GM23248 (cell line): ENCODE measurements at places on chromosomes 13 and 19. TPM values are rescaled to one million over a fixed set of nuclear protein-coding genes. Genes with fewer than 3 reads are reported as not detected.

SPRY2 gene
- 11.6 and 22.3 TPM in 2 replicates for total RNA-seq

- no peak overlapping the region for H3K4me3 ChIP-seq
- H3K36me3 ChIP-seq: no peaks in the 10 kb centered on the region
- H3K27me3 ChIP-seq: no peaks in the 10 kb centered on the region
- no peak overlapping the region for H3K27ac ChIP-seq
Measured at GRCh38 chr13:71477735-71478134, 389.3 kb downstream of the DACH1 start.

NOVA2 gene
- not detected in 2 replicates for total RNA-seq

TJP3 gene
- total RNA-seq: not detected in 2 replicates

- DNase-seq: no peak
- no peak overlapping the region for H3K27ac ChIP-seq
- no peaks in the 10 kb centered on the region for H3K27me3 ChIP-seq
- H3K4me1 ChIP-seq: no peaks in the 10 kb centered on the region
- no peaks in the 10 kb centered on the region for H3K36me3 ChIP-seq
- no peak overlapping the region for H3K4me3 ChIP-seq
Measured at GRCh38 chr19:17765069-17765618, 13.9 kb downstream of the FCHO1 start.

HSD17B14 gene
- 2.6 and 3.9 TPM in 2 replicates for total RNA-seq

DNA sequence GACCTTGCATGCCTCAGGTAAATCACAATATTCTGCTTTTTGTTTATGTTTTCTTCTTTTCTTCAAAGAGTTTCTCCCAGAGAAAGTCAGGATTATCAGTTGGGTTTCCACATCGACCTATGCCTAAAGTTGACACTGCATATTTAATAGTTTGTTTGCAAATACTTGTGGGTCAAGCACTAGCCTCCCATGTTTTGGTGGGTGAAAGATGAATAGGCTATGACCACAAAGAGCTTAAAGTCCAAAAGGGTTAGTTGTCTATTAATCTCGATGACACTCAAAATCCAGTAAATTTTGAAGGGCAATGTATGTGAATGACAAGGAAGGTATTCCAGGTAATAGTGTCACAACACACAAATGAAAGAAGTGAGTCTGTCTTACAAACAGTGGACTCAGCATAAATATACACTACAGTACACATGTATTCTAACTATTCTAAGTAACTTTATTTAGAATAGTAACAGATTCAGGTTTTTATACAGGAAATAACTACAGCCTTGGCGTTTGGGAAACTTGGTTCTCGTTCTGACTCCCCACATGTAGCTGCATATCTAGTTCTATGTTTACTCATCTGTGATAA lies 667.1 kb downstream of the PCDH17 start:
- no peaks in the 10 kb centered on the region for H3K36me3 ChIP-seq
- no peaks in the 10 kb centered on the region for H3K27me3 ChIP-seq
- H3K4me3 ChIP-seq: no peak overlapping the region
- no peak overlapping the region for H3K27ac ChIP-seq
- DNase-seq: no peak
- H3K4me1 ChIP-seq: no peaks in the 10 kb centered on the region

DNA sequence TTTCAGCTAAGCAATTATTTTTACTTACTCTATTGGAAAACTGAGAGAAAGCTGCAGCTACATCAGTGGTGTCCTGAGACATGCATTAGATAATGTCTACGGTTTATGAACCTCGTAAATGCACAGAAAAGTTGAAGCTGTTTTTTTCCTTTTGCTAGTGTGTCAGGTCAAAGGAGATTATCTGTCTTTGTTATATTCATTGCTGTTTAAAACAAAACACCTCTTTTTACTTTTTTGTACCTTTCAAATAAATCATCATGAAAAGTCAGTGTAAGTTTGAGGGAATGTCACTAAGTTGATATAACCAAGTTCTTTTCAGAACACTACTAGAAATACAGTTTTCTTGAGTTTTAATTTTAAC lies 2.2 kb downstream of the NBEA start:
- no peak for DNase-seq
- H3K4me1 ChIP-seq: no peaks in the 10 kb centered on the region
- no peaks in the 10 kb centered on the region for H3K36me3 ChIP-seq

- no peak overlapping the region for H3K4me3 ChIP-seq
- no peaks in the 10 kb centered on the region for H3K27me3 ChIP-seq
- no peak overlapping the region for H3K27ac ChIP-seq
- no peaks in the 10 kb centered on the region for H3K36me3 ChIP-seq
Measured at GRCh38 chr19:45187421-45188100, 9.0 kb downstream of the BLOC1S3 start.

- H3K4me3 ChIP-seq: no peak overlapping the region
- DNase-seq: no peak
- no peaks in the 10 kb centered on the region for H3K4me1 ChIP-seq
- H3K27me3 ChIP-seq: no peaks in the 10 kb centered on the region
Measured at GRCh38 chr19:44856421-44857083, 10.5 kb downstream of the NECTIN2 start.

ZNF780B gene
- total RNA-seq: 5.1 and 12.0 TPM in 2 replicates

ICAM5 gene
- 45.4 and 48.7 TPM in 2 replicates for total RNA-seq

GRCh38 chr19:37551129-37551993 lies 43.2 kb downstream of the ZNF571 start:
- H3K4me3 ChIP-seq: peak overlapping the region; percentile 81
- H3K27ac ChIP-seq: peak overlapping the region; percentile 84
- no peaks in the 10 kb centered on the region for H3K4me1 ChIP-seq
- peak; percentile 75 for DNase-seq
- peaks cover 4% of the 10 kb centered on the region; the same call in 1 of the 2 replicates for H3K36me3 ChIP-seq

DNA sequence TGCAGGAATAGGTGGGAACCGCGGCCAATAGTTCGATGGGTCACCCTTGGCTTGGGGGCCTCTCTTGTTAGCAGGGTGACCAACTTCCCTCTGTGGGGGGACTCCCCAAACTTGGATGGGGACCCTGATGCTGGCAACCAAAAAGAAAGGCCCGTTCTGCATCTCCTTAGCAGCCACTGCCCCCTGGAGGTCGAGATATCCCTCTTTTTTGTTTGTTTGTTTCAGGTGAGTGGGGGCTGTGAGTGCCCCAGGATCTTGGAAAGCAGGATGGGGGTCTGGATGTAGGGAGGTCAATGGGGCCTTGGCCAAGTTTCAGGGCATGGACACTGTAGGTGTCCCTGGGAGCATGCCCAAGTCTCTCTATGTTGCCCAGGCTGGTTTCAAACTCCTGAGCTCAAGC lies 7.7 kb upstream of the CRTC1 start:
- H3K4me3 ChIP-seq: no peak overlapping the region
- H3K27me3 ChIP-seq: no peaks in the 10 kb centered on the region
- peaks cover 20% of the 10 kb centered on the region for H3K4me1 ChIP-seq
- peak; percentile 43 for DNase-seq

PVR gene
- 140 and 148 TPM in 2 replicates for total RNA-seq

DNA sequence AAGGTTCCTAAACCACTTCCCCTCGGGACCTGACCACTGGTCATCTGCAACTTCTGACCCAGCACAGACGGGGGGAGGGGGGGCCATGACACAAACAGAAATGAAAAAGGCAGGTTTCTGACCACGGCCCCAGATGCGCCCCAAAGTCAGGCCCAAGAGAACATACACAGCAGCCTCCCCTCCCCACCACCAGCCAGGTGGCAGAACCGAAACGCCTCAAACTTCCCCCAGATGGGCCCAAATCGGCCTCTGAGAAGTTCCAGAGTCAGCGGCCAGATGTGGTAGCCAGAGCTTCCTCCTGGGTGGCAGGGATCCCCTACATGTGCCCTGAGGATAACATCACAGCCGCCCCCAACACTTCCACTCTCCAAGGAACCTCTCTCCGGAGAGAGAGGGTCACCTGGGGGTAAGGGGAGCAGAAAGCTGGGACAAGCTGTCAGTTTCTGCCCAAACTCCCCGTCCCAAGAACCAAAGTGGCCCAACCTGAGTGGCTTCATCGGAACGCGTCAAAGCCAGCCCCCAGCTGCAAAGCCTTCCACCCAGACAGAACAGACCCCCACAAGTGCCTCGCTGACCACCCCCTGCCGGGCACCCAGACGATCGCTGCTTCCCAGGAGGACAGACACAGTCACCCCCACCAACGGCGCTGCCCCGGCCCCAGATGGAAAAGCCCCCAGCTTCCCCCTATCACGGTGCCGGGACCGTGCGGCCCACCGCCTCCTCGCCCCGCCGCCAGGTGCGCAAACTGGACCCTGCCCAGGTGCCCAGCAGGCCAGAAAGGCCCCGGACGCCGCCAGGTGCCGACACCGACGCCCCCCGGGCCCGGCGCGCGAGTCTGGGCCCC lies 800 bp downstream of the ELL start:
- peak overlapping the region; percentile 90 for H3K4me3 ChIP-seq
- H3K27me3 ChIP-seq: no peaks in the 10 kb centered on the region
- H3K4me1 ChIP-seq: peaks cover 12% of the 10 kb centered on the region
- peak overlapping the region; percentile 98 for H3K27ac ChIP-seq
- H3K36me3 ChIP-seq: no peaks in the 10 kb centered on the region

DNA sequence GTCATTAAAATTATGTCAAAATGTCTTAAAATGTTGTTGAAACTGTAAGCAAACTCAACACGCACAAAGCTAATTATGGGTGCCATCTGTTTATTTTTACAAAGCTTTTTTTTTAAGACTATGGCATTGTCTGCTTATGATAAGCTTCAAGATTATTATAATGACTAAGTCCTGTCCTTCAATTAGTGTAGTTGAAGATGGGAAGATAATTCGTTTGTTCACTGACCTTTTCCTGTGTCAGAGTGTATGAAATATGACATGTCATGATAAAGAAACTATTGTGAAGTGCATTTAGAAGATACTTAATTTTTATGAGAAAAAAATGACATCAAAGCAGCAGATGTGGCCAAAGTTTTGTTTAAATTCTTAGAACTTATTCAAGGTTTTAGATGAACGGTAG lies 211.3 kb downstream of the PCCA start:
- DNase-seq: no peak
- no peak overlapping the region for H3K4me3 ChIP-seq
- no peaks in the 10 kb centered on the region for H3K27me3 ChIP-seq
- H3K27ac ChIP-seq: no peak overlapping the region

GRCh38 chr13:96816874-96817273 lies 177.4 kb downstream of the OXGR1 start:
- no peaks in the 10 kb centered on the region for H3K36me3 ChIP-seq
- H3K27ac ChIP-seq: no peak overlapping the region
- no peak overlapping the region for H3K4me3 ChIP-seq
- no peak for DNase-seq
- H3K27me3 ChIP-seq: no peaks in the 10 kb centered on the region

ZIM2 gene
- total RNA-seq: not detected in 2 replicates

DNA sequence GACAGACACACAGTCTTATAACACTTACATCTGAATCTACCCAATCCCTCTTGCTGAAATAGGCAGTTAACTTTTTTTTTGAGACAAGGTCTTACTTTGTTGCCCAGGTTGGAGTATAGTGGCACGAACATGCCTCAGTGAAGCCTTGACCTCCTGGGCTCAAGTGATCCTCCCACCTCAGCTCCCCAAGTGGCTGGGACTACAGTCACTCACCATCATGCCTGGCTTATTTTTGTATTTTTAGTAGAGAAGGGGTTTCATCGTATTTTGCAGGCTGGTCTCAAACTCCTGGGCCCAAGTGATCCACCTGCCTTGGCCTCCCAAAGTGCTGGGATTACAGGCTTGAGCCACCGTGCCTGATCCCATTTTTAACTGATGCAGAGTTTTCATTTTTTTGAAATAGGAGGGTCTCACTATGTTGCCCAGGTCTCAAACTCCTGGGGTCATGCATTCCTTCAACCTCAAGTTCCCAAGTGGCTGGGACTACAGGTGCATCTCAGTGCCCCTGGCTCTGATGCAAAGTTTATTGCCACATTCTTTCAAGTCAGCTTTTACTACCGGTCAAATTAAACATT lies 7.6 kb downstream of the ELF1 start:
- H3K27ac ChIP-seq: no peak overlapping the region
- DNase-seq: no peak

- DNase-seq: no peak
- H3K36me3 ChIP-seq: no peaks in the 10 kb centered on the region
- no peak overlapping the region for H3K4me3 ChIP-seq
- no peak overlapping the region for H3K27ac ChIP-seq
Measured at GRCh38 chr13:27483421-27483820, 33.1 kb upstream of the MTIF3 start.

DNA sequence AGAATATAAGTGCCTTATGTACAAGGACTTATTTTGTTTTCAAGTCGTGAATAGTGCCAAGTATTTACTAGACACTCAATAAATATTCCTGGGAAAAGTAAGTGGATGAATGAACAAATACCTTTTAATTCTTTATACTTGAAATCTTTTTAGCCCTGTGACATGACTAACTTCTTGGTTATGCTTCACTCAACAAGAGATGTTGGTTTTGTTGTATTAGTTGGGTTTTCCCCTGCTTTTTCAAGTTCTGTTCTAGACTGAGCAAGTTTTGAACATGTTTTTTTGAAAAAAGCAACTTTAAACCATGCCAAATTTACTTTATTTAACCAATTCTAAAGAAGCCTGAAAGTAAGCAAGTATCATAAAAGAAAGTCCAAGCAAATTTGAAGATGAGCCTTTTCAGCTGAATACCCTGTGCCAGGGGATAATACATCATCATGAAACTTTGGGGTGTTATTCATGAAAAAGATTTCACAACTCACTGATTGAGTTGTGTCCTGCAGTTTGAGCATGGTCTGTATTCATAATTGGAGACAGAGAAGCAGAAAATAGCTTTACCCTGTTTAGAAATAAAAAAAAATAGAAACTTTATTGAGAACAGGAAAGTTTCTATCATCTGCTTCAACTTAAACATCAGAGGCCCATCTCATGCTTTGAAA lies 11.1 kb downstream of the LMO7 start:
- H3K27me3 ChIP-seq: no peaks in the 10 kb centered on the region
- peaks cover 12% of the 10 kb centered on the region for H3K36me3 ChIP-seq
- H3K27ac ChIP-seq: peak overlapping the region; percentile 30; the same call in 1 of the 2 replicates

GRCh38 chr19:19224852-19225494 lies 13.2 kb downstream of the NCAN start:
- peak overlapping the region; percentile 46 for H3K4me3 ChIP-seq
- H3K4me1 ChIP-seq: no peaks in the 10 kb centered on the region
- peaks cover 14% of the 10 kb centered on the region; the same call in 1 of the 2 replicates for H3K27me3 ChIP-seq
- H3K27ac ChIP-seq: no peak overlapping the region

NXNL1 gene
- not detected in 2 replicates for total RNA-seq

DNA sequence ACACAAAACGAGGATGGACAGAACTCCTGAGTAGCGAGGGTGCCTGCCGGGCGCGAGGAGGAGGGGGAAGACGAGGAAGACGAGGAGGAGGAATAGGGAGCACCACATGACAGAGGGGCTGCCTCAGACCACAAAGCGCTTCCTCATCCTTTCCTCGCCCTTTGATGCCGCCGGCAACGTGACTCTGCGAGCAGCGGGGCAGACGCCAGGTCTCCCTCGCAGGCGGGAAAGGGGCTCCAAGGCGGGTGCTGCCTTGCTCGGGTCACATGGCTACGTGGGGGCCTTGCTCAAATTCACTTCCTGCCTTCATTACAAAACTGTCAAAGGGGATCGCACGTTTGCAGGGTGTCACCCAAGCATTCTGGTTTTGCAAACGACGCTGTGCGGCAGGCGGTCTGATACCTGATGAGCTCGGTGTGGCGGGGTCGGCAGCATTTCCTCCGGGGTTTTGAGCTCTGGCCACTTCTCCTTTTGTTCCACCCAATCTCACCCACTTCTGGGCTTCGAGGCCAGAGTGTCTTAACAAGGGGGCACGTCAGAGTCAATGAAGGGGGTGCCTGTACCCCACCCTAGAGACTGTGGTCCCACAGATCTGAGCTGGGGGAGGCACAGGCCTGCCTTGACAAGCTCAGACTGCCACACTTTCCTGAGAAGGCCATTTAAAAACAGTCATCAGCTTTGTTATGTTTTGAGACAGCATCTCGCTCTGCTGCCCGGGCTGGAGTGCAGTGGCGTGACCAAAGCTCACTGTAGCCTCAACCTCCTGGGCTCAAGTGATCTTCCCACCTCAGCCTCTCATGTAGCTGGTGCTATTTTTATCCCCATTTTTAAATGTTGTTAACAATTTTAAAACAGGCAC lies 14.9 kb downstream of the MAP2K2 start:
- H3K27ac ChIP-seq: no peak overlapping the region
- peaks cover 6% of the 10 kb centered on the region; the same call in 1 of the 2 replicates for H3K36me3 ChIP-seq
- no peak for DNase-seq
